Mammary microvascular endothelial cell (primary cell): ENCODE measurements at places on chromosomes 12 and 14. TPM values are rescaled to one million over a fixed set of nuclear protein-coding genes. Genes with fewer than 3 reads are reported as not detected.

Gene KRT7
- total RNA-seq: 332 and 351 TPM in 2 replicates

Gene CDKL1
- 9.6 and 10.4 TPM in 2 replicates for total RNA-seq

Gene CLEC4C
- total RNA-seq: not detected in 2 replicates

Gene GLS2
- total RNA-seq: not detected in 2 replicates

Gene KRT6C
- not detected in 2 replicates for total RNA-seq
